ENCODE measurements at places on chromosomes 12 and 14.

DNA sequence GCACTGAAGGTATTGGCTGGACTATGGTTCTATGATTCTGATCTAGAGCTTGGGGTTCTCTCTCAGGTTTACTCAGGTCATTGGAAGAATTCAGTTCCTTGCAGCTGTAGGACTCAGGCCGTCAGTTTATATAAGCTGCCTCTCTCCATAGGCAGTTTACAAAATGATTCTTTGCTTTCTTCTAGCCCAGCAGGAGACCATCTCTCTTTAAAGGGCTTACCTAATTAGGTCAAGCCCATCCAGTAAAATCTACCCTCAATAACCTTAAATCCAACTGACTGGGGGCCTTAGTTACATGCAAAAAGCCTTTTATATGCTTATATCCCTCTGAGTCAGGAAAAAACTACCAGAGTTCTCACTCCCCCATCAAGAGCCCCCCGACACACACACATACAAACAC is 80.5 kb upstream of the GARIN6 start:
- DNase-seq, result no peak

DNA sequence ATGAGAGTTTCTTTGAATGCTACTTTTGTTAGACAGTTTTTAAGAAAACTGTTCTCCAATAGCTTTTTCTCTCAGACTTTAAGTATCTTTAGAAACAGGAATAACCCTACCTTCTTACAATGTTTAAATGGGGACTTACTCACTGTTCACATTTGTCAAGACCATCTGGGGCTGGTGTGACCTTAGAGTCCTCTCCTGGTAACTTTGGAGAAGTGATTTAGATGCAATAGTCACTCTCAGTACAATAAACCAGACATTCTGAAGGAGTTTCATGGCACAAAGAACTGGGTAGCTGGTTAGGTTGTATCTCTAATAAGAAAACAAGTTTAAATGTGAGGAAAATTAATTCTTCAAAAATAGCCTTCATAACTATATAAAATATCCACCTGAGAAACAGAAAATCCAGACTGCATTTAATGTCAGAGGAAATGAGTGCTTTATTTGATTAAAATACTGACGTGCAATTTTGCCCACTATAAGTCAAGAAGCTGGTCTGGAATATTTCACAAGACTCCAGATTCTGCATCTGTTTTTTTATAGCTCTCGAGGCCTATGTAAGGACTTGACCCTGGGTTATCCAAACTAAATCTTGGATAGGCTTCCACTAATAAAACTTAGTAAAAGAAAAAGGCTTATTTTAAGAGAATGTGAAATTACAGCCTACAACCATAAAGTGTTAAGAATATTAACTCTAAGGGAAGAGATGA is 108.7 kb downstream of the PTGER2 start:
- no peak for DNase-seq

DNA sequence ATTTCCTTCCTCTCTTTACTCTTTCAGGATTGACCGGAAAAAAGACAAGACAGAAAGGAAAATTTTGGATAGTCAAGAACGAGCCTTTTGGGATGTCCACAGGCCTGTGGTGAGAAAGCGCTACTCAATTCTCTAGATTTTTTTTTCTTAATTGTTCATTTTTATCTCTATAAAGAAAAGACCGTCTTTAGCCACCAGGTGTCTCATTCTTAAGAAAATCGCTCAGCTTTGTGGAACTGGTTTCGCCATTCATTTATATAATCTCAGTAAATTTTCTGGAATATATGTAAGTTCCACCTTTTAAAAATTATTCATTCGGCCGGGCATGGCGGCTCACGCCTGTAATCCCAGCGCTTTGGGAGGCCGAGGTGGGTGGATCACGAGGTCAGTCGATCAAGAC is 421.1 kb downstream of the DPF3 start:
- no peak for DNase-seq

DNA sequence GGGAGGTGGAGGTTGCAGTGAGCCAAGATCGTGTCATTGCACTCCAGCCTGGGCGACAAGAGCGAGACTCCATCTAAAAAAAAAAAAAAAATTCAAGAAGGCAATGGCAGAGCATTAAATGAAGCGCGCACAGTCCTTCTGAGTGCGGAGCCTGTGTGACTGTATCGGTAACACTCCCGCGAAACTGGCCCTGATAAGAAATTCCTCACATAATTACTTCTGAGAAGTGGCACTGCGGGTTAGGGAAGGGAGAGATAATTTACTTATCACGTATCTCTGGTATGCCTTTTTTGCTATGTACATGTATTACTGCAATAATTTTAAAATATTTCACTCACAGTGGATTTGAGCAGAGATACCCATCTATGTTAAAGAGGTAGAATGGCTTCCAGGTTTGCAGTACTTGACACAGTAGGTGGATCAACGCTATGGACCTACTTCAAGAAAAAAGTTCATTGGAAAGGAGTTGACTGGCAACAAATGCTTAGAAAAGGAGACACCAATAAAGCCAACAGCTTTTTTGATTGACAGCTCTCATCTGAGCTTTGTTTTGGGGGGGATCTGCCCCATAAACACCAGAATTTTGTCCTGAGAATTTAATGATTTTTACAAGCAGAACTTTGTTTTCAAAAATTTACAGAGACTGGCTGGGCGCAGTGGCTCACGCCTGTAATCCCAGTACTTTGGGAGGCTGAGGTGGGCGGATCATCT is 29.2 kb upstream of the SPTLC2 start:
- no peak for DNase-seq

- DNase-seq, result no peak
Observed at GRCh38 chr12:89153341-89153740, 199.0 kb downstream of the DUSP6 start.

DNA sequence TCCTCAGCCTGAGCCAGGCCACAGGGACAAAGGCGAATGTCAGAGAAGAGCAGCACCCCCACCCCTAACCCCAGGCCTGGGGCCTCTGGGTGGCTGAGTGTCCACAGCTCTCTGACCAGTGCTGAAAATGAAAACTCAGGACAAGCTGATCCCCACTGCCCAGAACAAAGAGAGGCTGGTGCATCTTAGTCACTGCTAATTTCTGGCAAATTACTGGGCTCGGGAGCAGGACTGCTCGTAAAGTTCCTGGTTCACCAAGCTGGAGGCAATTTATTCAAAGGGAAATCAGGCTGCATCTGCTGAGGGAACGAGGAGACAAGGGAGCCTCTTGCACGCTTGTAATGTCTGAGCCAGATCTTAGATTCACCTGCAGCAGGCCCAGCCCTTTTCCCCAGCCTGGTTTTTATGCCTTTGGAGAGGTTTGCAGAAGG is 43.2 kb downstream of the CALM1 start:
- DNase-seq, result no peak

DNA sequence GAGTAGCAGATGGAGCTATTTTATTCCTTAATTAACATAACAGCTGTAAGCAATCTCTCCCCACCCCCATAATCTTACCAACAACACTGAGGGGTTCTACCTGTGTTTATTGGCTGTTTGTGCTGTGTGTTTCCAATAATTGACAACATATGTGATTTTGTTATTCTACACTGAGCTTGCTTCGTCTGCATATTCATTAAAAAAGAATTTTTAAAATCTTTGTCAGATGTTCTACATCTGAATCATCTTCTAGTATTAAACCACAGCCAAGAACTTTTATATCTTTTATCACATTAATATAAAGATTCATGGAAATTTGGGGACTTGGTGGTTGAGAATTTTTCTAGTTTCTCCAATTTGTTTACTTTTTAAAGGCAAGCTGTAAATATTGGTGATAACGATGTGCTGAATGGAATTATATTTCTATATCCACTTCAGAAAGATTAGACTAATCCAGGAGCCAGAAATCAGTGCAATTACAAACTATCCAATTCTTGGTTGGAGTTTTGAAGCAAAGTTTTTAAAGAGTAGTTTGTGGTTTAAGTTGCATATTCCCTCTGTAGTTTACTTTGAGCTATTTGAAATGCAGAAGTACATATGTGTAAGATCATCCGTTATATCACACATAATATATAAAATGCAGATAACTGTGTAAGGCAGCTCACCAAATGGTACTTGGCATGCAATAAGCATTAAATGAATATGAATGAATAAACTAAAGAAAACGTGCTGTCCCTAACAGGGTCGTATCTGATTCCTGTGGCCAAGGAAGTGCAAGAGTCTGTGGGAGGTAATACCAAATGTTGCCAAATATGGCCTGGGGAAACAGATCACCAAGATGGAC is 206.9 kb downstream of the PELI2 start:
- no peak for DNase-seq

DNA sequence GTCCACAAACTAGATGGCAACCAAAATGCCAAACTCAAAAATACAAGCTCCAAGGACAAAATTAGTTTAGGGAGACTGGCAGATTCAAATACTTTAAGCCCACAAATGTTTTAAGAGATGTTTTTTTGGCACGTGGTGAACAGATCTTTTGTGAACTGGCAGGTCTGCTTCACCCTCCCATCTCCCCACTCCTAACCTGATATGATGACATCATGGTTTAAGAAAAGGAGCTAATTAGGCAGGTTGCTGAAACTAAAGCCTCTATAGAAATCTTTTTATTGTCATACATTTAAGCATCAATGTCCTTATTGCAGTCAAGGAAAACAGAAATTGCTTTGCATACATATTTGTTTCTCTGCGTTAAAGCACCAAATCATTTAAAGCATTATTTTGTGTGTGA is 5.8 kb downstream of the LRIG3 start:
- DNase-seq, result no peak

GRCh38 chr14:94115058-94115591 is 4.6 kb downstream of the IFI27 start:
- DNase-seq, result no peak

DNA sequence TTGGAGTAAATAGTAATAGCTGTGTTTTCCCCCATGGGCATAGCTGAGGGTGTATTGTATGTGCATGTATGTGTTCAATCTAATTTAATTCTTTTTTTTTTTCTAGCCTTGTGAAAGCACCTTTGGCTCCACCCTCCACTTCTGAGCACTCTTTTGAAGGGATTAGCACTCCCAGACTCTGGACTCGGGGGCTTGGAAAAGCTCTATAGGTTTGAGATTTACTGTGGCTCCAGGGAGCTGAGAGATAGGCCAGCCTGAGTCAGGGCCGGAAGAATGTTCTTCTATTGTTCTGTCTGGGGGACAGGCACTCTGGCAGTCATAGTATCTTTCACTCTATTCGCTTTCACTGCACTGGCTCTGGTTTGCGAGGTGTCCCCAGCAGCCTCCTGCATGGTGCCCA is 540.0 kb upstream of the TBX3 start:
- no peak for DNase-seq

DNA sequence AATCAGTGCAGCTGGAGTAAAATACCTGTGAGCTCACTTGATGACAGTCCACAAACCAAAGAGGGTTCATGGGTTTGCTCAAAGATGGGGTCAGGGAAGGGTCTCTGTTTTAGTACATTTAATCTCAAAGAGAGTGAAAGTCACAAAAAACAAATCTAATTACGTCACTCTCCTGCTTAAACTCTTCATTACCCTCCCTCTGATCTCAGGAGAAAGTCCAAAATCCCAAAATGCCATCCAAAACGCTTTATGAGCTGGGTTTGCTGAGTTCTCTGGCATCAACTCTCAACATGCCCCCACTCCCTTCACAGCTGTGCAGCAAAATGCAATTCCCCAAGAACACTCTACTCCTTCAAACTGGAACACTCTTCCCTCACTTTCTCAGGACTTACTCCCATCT is 40.4 kb upstream of the LGR5 start:
- no peak for DNase-seq

GRCh38 chr12:124484526-124484953 is 82.9 kb downstream of the NCOR2 start:
- peak; percentile 77 for DNase-seq

- DNase-seq, result no peak
Observed at GRCh38 chr14:73795974-73796373, 55.7 kb upstream of the PTGR2 start.

DNA sequence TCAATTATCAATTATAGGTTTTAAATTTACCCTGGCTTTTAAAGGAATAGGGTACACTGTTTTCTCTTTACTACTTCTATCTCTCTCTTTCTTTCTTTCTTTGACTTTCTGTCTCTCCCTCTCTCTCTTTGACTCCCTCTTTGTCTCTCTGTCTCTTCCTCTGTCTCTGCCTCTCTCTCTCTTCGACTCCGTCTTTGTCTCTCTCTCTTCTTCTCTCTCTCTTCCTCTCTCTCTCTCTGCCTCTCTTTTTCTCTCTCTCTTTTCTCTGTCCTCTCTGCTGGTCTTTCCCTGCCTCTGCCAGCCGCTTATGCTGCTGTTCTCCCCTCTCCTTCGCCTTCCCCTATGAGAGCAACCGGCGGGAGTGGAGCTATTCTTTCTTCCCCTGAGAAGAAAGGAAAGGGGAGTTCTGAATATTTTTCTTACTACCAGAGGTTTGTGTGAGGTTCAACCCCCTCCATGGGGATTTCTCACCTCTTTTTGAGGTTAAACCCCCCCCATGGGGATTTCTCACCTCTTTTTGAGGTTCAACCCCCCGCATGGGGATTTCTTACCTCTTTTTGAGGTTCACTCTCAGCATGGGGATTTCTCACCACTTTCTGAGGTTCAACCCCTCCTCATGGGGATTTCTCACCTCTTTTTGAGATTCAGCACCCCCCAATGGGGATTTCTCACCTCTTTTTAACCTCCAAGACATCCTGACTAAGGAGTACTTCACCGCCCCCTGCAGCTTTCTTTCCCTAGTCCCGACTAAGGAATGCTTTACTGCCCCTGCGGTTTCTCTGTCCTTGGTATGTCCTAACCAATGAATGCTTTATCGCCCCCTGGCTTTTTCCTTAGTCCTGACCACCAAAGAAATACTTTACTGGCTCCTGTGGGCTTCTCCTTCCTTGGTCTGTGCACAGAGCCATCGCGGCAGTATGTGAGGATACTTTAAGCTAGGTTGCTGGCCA is 27.4 kb upstream of the DDHD1 start:
- DNase-seq, result no peak

DNA sequence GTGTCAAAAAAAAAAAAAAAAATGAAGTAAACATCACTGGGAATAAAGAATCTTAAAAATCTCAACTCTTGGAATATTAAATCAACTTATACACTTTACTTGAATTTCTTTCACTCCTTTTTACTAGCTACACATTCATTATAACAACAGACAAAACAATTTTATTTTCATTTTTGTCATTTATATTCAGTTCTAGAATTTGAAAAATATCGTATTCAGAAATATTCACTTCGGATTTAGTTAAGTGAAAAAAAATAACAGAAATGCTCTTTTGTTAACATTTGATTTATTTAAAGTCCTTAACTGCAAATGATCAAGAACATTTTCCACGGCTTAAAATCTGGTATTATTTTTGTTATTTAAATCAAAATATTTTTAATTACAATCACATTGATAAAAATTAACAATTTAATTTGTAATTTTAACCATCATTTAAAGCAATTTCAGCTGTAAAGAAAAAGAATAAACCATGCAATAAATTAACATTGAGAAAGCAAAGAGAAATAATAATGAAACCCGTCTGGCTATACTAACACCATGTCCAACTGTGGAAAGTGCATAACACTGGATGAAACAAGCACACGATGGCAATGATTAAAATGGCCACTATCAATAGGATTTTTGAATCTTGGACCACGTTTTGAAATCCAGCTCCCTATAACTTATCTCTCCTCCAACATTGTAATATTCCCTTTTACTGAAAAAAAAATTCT is 5.2 kb downstream of the FOXA1 start:
- peak; percentile 11 for DNase-seq

- no peak for DNase-seq
Observed at GRCh38 chr12:107605293-107605692, 80.3 kb upstream of the PWP1 start.

Measured in GM13977 (cell line).